ENCODE measurements at places on chromosomes 4 and X. TPM values are rescaled to one million over a fixed set of nuclear protein-coding genes. Genes with fewer than 3 reads are reported as not detected.

- DNase-seq, result no peak
Observed at GRCh38 chr4:26218677-26219605, 101.9 kb upstream of the RBPJ start.

Gene NLGN4X
- total RNA-seq, result 6.4 TPM

Gene EXOC1L
- not detected for total RNA-seq

GRCh38 chr4:13990596-13991589, 363.4 kb upstream of the BOD1L1 start:
- DNase-seq, result no peak

GRCh38 chrX:56800307-56800706, 71.3 kb downstream of the NBDY start:
- no peak for DNase-seq

GRCh38 chr4:108359130-108359985, 190.6 kb upstream of the LEF1 start:
- DNase-seq, result no peak

DNA sequence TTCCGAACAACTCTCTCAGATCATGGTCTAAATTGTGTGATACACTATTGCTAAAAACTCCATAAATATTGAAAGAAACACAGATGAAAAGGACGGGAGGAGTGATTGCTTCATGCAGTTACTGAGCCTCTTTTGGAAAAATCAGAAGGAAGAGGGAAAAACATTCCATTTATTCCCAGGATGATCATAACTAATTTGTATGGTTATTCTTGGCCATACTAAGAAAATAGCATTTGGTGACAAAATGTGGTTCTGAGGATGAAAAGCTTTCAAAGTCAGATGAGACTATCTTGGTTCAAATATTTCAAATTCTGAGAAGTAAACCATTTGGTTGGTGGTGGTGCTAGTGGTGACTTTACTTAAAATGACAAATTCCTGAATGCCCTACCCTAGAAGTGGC, 305.4 kb upstream of the LDB2 start:
- no peak for DNase-seq

Data from left cardiac atrium (tissue), 4 donors.